Caco-2 (cell line): ENCODE measurements at places on chromosomes 6 and 20. TPM values are rescaled to one million over a fixed set of nuclear protein-coding genes. Genes with fewer than 3 reads are reported as not detected.
A peak's percentile ranks its signal among the peaks of the same experiment; 100 is the strongest.

DNA sequence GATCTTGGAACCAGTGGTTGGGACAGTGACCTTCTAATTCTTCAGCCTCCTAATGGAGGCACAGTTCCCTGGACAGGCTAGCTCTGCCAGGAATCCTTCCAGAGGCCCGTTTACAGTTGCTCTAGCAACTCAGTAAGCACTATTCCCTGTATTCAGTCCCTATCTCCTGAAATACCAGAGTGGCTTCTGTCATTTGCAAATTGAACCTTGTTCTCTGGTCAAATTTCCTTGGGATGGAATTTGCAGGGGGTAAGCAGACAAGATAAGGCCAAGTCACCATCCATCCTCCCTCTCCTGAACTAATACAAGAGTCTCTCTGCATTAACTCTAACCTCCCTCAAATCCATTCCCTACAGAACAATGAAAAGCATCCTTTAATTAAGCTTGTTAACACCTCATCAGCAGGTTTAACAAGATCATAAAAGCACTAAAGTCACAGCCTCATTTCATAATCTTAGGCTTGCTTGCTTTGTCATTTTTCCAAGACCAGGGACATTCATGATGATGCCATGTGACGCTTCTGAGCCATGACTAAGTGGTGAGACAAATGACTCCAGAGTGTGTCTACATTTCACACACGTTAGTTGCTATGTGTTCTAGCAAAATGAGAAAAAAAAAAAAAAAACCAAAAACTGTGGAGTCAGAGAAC, 37.1 kb downstream of the SLC22A23 start:
- no peaks in the 10 kb centered on the region for H3K27me3 ChIP-seq
- no peak overlapping the region for H3K4me3 ChIP-seq
- H3K27ac ChIP-seq = peak overlapping the region; percentile 98
- no peaks in the 10 kb centered on the region for H3K36me3 ChIP-seq

CD24 gene
- total RNA-seq = 81.7 and 92.2 TPM in 2 replicates

- no peak overlapping the region for H3K4me3 ChIP-seq
- no peak for DNase-seq
- H3K27ac ChIP-seq = peak overlapping the region; percentile 66
- no peaks in the 10 kb centered on the region for H3K27me3 ChIP-seq
- H3K4me1 ChIP-seq = peaks cover 15% of the 10 kb centered on the region
These were observed 286.7 kb upstream of the CDYL start for GRCh38 chr6:4489538-4489937.

- no peak overlapping the region for H3K27ac ChIP-seq
- no peaks in the 10 kb centered on the region for H3K36me3 ChIP-seq
- peaks cover 18% of the 10 kb centered on the region for H3K4me1 ChIP-seq
- H3K4me3 ChIP-seq = no peak overlapping the region
- DNase-seq = no peak
These were observed 143.9 kb downstream of the BCAS1 start for GRCh38 chr20:53926428-53927028.

ECT2L gene
- not detected in 2 replicates for total RNA-seq

MATN4 gene
- total RNA-seq = not detected in 2 replicates

GRCh38 chr6:6811128-6812009, 222.8 kb downstream of the LY86 start:
- no peaks in the 10 kb centered on the region for H3K27me3 ChIP-seq
- peak; percentile 71 for DNase-seq
- H3K27ac ChIP-seq = peak overlapping the region; percentile 82
- peak overlapping the region; percentile 21 for H3K4me3 ChIP-seq

BHLHE23 gene
- 0.49 and 0.95 TPM in 2 replicates for total RNA-seq

HTR1E gene
- not detected in 2 replicates for total RNA-seq

DNA sequence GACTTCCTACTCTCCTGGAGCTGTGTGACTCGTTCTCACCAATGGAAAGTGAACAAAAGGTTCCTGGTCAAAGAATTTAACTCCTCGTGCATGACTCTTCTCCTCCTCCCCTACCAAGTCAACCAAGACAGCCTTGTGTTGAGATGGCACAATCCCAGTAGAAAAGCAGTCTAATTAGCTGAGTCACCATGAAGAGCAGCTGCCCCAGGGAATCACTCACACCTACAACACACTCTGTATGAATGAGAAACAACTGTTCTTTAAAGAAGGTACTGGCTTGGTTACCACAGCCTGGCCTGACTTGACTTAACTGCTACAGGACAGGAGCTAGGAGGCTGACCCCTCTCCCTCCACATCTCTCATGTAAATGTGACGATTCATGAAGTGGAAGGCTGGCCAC, 2.9 kb upstream of the HLA-DOB start:
- no peak for DNase-seq
- H3K27me3 ChIP-seq = no peaks in the 10 kb centered on the region
- H3K4me3 ChIP-seq = no peak overlapping the region
- no peak overlapping the region for H3K27ac ChIP-seq
- no peaks in the 10 kb centered on the region for H3K36me3 ChIP-seq
- peaks cover 13% of the 10 kb centered on the region; the same call in 1 of the 2 replicates for H3K4me1 ChIP-seq

GRCh38 chr6:75333676-75334200, 49.1 kb upstream of the TMEM30A start:
- H3K36me3 ChIP-seq = no peaks in the 10 kb centered on the region
- H3K4me3 ChIP-seq = no peak overlapping the region
- H3K4me1 ChIP-seq = no peaks in the 10 kb centered on the region
- H3K27ac ChIP-seq = no peak overlapping the region

CNPY3 gene
- total RNA-seq = 49.2 and 56.1 TPM in 2 replicates

DNA sequence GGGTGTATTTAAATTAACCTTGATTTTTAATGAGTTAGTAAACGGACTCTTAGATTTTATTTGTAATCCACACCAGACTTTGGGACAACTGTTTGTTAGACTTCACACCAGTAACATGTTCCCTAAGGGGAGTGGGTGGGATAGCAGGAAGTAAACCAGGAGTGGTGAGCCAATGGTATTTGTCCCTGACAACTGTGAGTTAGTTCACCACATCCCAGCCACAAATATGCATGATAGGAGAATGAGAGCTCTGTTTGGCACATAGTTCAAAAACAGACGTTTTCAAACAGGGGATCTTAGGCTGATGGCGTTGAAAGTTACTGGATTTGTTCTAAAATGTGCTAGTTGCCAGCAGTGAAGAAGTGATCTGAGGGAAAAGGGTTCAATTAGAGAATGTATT, 18.7 kb upstream of the COL10A1 start:
- H3K4me3 ChIP-seq = no peak overlapping the region
- H3K27ac ChIP-seq = no peak overlapping the region
- no peaks in the 10 kb centered on the region for H3K27me3 ChIP-seq
- H3K36me3 ChIP-seq = no peaks in the 10 kb centered on the region
- H3K4me1 ChIP-seq = peaks cover 19% of the 10 kb centered on the region
- DNase-seq = no peak
